ENCODE measurements at places on chromosomes 6 and 20.

- DNase-seq, result no peak
Observed at GRCh38 chr6:126060400-126060799, 74.1 kb downstream of the TRMT11 start.

GRCh38 chr20:41347523-41348429 is 7.2 kb downstream of the LPIN3 start:
- DNase-seq, result no peak

- no peak for DNase-seq
Observed at GRCh38 chr20:21180248-21180647, 54.4 kb downstream of the KIZ start.

GRCh38 chr6:158109748-158110147 is 58.3 kb downstream of the SERAC1 start:
- DNase-seq, result no peak

DNA sequence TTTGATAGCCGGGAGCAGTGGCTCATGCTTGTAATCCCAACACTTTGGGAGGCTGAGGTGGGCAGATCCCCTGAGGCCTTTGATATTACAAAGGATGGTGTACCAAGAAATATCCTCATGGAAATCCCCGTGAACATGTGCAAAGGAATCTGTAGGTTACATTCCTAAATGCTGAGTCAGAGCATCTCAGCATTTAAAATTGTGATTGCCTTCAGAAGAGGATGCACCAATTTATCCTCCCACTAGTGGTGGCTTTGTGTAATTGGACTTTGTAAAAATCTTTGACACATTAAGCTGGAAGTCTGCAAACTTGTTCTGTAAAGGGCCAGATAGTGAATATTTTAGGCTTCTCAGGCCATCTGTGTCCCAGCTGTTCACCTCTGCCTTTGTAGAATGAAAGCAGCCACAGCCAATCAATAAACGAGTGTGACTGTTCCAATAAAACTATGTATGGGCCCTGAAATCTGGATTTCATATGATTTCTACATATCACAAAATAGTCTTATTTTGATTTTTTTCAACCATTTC is 11.8 kb downstream of the TMEM14B start:
- DNase-seq, result no peak

GRCh38 chr6:113762641-113763040 is 94.5 kb upstream of the MARCKS start:
- DNase-seq, result no peak

All from lower leg skin (tissue), 4 donors.